NCI-H1694 treated with DMSO at 0.1 percent for 48 hours (cell line): ENCODE measurements at places on chromosomes 6 and 20.

DNA sequence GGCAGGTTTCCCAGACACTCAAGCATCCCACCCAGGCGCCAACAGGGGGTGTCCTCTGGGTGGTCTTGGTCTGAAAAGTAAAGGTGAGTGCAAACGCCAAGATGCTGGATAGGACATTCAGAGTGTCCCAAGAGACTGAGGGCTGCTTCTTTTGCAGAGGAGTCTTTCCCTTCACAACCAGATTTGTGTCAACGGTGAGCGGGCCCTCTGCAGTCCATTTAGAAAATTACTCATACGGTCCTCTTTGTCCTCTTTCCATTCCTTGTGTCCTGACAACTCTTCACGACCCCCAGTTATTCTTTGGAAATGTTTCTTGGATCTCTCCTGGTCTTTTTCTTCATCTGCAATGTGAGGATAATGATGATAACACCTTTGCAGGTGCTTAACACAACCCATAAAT, 257.8 kb downstream of the CDC5L start:
- DNase-seq, result no peak

DNA sequence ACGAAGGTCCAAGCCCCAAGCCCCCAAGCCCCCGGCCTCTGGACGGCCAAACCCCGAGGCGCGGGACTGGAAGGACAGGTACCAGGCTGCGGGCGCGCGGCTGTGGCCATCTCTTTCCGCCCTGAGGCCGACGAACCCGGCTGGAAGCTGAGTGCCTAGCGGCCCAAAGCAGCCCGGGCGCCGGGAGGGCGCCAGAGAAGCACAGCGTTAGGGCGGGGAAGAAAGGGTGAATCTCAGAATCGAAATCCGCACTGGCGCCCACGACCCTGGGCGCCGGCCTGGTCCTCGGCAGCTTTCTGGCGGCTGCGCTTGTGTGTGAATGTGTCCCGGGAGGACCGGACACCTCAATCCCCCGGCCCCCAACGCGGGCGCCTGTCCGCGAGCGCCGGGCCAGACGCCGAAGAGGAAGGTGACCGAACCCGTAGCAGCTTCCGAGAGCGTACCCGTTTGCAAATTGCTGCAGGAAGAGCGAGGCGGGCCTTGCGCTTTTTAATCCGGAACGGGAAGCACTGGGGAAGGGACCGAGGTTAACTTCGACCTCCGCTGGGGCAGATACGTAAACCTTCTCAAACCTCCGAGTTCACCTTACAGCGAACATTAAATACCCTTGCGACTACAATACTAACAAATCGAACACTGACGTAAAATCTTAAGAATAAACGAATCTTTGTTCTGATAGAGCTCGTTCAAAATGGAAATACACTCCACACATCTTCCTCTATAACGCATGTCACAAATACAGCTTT, 2.9 kb downstream of the NRN1 start:
- DNase-seq, result no peak

GRCh38 chr6:143405373-143406154, 44.9 kb downstream of the ADAT2 start:
- DNase-seq, result no peak

DNA sequence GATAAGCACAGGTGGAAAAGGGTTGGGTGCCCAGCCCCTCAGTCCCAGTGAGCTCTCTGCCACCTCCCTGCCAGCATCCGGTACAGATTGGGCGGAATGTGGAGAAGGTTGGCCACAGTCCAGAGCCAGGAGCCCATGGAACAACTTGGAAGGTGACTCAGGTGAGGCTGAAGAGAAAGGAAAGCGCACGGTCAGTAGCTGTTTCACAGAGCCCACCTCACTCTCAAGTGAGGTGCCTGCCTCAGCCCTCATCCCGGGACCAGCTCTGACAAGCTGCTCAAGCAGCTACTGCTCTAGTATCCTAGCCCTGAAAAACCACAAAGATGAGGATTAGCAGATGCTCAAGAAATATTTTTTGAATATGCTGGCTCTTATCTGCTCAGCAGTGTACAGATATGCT, 1.1 kb upstream of the MMP24OS start:
- DNase-seq, result no peak

- DNase-seq, result no peak
These were observed at the start of gene PKHD1 for GRCh38 chr6:52087498-52087999. Gene PKHD1, minus strand, starts transcription at chr6:52087613. Its CDS starts 2,680 bp downstream, at chr6:52084933.

DNA sequence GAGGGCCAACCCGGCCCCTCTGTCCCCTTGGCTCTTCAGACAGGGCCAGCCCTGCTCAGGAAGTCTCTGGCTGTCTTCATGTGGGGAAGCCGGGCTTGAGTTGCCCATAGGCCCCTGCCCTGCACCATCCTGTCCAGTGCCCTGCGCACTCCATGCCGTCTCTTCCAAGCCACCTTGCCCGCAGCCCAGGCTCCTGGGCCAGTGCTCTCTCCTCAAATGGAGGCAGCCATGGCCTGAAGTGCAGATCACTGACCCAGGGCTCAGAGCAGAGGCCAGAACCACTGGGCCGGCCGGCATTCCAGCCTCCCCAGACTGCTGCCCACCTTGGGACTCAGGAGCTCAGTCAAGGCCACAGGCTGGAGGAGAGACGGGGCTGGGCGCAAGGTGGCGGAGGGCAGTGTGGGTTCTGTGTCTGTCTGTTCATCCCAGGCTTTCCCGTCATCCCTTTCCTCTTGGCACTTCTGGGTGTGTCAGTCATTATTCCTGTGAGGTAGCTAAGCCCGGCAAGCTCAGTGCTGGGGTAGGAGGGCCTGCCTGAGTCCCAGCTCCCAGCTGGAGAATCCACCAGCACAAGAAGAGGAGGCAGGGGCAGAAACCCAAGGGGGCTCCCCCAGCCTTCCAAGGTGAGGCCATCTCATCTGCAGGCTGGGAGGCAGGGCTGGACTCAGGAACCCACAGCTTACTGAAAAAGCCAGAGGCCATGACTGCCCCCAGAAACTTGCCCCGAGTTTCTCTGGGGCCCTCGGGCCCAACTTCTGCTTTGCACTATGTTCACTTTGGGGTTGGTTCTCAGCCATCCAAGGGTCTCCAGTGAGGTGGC, 22.4 kb downstream of the SDCBP2 start:
- no peak for DNase-seq

- DNase-seq, result no peak
These were observed 14.5 kb downstream of the GMEB2 start for GRCh38 chr20:63612276-63612931.

DNA sequence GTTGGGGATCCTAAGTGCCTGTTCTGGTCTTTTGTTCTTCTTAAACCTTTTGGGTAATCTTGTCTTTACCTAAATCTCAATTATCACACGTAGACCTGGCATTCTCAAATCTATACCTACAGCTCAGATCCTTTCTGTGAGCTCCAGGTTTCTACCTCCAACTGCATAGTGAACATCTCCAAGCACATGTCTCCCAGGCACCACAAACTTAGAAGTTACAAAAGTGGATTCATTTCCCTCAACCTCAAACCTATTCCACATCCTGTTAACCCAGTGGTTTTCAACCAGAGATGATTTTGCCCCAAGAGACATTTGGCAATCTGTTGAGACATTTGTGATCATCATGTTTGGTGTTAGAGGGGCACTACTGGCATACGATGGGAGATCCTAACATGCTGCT, 183.5 kb downstream of the TENT5A start:
- no peak for DNase-seq

- peak; percentile 86 for DNase-seq
These were observed 136.3 kb downstream of the LY86 start for GRCh38 chr6:6724539-6725467.

GRCh38 chr6:7106752-7107577, 796 bp upstream of the RREB1 start:
- no peak for DNase-seq

GRCh38 chr6:30781395-30781742, 37.0 kb upstream of the IER3 start:
- DNase-seq, result peak; percentile 53

DNA sequence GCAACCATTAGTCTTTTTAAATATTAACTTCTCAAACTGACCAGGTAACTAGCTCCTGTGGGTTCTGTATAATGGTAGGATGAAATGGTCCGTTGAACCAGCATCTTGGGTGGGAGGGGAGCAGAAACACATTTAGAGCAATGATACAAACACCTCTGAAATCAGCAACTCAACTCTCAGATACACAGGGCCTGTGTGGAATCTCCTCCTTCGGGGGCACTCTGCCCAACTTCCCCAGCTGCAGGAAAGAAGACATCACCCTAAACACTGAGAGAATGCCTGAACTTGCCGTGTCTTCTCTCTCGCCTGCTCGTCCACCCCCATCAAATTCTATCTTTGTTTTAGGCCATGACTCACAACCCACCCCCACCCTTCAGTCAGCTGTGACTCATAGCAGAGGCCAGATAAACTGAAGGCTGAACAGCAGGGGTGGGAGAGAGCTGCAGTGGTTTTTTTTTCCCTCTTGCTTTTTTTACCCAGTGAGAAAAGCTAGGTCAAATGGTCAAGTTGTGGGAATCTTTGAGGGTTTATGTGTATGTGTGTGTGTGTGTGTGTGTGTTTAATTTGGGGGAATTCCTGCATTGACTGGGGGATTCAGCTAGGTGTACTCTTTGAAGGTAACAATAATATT, 593.4 kb upstream of the JAG1 start:
- no peak for DNase-seq

GRCh38 chr20:55782912-55783253, 222.4 kb downstream of the CBLN4 start:
- DNase-seq, result no peak

GRCh38 chr6:15065261-15065989, 180.4 kb upstream of the JARID2 start:
- DNase-seq, result no peak

- DNase-seq, result no peak
These were observed 164.5 kb downstream of the GRM4 start for GRCh38 chr6:33981421-33981820.

DNA sequence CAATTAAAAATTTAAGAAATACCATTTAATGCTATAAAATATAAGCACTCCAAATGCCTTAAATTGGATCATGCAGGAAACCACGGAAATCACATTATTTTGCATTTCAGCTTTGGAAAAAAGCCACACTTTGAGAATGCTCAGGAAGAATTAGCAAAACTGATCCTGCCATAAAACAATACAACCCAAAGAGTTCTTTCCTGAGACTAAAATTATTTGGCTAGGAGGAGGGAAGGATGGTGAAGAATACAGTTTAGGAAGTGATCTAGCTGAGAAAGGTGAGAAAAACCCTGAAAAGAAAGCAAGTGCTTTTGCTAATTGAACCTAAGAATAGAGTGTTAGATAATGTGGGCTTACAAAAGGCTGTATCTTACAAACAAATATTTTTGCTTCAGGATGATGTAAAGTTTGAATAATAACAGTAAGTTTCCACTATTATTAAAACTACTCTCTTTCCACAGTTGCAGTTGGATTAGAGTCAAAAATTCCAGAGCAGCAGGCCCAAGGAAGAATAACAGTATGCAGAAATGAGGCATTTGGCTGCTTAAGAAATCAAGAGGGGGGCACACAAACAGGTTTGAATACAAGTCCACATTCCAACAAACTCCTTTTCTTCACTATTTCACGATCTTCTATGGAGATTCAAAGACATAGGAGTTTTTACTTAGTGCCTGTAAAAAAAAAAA, 565.4 kb downstream of the RFPL4B start:
- DNase-seq, result no peak

GRCh38 chr6:44105993-44106740, 21.1 kb downstream of the MRPL14 start:
- no peak for DNase-seq

DNA sequence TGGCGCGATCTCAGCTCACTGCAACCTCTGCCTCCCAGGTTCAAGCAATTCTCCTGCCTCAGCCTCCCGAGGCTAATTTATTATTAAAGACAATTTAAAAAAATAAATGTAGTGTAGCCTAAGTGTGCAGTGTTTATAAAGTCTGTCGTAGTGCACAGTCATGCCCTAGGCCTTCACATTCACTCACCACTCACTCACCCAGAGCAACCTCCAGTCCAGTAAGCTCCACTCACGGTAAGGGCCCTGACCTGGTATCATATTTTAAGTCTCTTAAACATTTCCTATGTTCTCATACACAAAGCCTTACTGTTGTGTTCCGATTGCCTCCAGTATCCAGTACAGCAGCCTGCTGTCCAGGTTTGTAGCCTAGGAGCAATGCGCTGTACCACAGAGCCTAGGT, 168.2 kb upstream of the FOXQ1 start:
- DNase-seq, result no peak

DNA sequence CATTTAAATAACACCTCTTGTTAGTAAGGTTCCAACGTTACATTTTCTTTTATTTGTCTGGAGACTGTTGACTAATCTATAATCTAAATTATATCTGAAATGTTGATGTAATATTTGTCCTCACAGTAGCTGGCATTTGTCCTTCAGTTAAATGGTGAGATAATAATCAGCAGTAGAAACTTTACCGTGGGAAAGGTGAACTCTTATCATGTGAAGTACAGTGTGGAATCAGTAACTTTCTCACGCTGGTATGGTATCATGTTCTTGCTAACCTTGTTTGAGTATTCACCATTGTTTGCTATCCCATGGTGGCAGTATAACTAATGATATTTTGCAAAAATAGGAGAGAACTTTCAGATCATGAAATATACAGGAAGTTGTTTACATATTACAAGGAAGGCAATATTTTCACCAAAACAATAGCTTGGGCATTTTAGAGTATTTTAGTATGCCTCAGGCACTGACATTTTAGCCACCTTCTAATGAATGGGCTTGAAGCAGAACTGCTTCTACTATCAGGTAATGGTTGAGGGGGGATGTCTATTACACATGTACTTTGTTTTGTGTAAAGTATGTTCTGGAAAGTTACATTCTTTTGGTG, 4.8 kb downstream of the GMNN start:
- no peak for DNase-seq

DNA sequence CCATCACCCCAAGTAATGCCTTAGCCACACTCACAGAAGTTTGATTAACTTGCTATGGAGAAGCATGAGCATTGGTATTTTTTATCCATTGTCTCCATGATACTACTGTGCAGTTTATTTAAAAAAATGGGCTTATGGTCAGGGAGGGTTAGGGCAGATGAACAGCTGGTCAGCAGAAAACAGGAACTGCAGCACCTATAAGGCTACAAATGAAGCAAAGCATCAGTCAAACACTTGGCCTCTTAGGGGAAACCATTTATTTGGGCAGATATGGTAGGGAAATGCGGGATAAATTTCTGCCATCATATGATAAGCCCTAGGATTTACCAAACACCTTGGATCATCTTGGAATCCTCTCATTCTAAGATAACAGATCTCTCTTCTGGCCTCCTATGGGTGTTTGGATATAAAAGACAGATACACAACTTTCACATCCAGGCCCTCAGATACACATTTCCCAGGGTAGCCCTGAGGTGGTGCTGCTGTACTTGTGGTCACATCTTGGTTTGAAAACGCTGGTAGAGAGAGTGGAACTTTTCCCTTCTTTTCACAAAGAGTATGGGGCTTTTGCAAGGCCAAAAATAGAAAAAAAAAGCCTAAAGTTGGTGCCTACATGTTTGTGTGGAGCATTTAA, 42.8 kb upstream of the AHI1 start:
- no peak for DNase-seq

GRCh38 chr20:34037767-34038166, 44.1 kb downstream of the RALY start:
- no peak for DNase-seq
